HCT116 (cell line): ENCODE measurements at places on chromosomes 5 and 9. TPM values are rescaled to one million over a fixed set of nuclear protein-coding genes. Genes with fewer than 3 reads are reported as not detected.

DNA sequence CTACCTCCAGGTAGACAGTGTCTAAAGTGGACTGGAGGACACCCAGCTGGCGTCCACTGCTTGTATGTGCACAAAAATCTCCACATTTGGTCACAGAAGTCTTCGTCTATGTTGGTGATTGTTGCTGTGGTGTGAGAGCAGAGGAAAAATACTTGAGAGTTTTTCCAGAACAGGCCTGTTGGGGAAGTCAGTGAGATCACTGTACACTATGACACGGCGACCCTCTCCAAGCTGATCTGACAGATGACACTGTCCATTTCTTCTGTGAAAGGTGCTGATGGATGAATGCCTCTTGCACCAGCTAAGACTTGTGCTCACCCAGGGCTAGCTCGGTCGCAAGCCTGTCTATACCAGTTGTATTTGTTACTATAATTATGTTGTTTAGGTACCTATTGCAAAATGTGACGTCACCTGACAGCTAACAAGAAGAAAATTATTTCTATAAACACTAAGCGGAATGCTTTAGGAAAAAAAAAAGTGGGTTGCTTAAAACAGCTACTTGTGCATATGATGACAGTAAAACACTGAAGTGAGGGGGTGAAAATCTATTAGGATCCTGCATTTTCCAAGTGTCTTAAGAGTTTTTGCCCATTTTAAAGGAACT, 142.3 kb downstream of the ROR2 start:
- H3K4me3 ChIP-seq: no peak overlapping the region
- H3K4me1 ChIP-seq: no peaks in the 10 kb centered on the region
- H3K27me3 ChIP-seq: no peaks in the 10 kb centered on the region
- no peaks in the 10 kb centered on the region for H3K36me3 ChIP-seq

DNA sequence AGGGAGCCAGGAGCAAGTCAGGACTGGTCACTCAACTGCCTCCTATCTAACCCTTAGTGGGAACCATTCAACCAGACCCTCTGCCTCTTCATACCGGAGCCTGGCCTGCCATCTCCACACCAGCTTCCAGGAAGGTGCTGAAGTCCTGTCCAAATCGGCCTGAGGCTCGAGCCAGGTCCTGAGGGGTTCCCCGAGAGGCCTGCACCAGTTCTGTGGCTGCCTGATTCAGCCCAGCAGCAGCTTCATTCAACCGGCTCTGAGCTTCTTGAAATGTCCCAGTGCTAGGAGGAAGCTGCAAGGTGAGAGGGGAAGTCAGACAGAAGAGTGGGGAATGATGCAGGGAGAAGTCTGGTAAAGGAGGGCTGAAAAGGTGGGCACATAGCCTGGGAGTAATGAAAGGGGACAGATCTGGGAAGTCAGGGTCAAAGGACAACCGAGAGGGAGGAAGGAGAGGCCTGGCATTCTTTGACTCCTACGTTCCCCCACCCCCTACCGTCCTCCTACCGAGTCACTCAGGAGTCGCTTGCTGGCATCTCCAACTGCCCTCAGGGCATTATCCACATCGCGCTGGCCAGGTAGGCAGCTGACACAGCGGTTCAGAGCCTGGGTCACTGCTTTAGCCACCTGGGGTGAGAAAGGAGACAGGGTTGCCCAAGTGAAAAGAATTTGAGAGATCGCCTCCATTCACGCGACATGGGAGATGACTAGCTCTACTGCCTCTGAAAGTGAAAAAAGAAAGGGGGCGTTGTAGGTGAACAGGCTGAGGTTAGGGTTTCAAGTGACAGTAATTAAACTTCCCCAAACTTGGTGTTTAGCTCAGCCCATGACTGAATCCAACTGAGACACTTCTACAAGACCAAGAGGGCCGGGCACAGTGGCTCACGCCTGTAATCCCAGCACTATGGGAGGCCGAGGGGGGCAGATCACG, 20.2 kb downstream of the TLN1 start:
- no peaks in the 10 kb centered on the region for H3K27me3 ChIP-seq
- no peak for DNase-seq
- H3K36me3 ChIP-seq: peaks cover 64% of the 10 kb centered on the region
- H3K27ac ChIP-seq: no peak overlapping the region
- no peak overlapping the region for H3K4me3 ChIP-seq

SELENOP gene
- total RNA-seq: 11.4 TPM

GRCh38 chr5:1244976-1245375, 19.8 kb downstream of the SLC6A18 start:
- no peaks in the 10 kb centered on the region for H3K36me3 ChIP-seq
- H3K4me3 ChIP-seq: no peak overlapping the region
- H3K4me1 ChIP-seq: no peaks in the 10 kb centered on the region
- DNase-seq: no peak

DNA sequence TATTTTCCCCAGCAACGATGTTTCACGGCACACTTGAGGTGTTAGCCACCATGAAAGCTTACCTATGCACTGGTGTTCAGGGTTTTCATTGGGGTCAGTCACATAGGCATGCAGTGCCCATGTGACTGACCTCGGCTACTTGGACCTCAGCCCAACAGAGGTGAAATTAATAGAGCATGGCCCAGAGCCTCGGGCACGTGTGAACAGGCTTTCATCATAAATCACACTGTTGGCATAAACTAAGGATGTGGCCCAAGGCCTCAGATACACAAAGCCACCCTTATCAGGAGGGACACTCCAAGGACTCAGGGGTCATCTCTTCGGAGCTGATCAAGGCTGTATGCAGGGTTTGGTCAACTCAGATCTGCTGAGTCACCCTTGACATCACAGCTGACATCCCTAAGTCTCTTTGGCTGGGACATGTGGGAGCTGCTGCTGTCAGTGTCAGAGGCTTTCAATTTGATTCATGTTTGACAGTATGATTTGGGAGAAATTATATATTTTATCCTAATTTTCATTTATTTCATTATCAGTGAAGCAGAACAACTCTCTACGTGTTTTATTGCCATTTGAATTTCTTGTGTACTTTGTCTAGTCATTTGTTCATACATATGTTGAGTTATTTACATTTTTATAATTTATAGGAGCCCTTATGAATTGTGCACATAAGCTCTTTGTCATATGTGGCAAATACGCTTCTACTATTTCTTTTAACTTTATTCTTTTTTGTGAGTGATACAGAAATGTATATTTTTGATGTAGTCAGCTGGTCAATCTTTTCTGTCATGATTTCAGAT, 59.7 kb upstream of the ANKRD33B start:
- no peak overlapping the region for H3K27ac ChIP-seq
- no peaks in the 10 kb centered on the region for H3K36me3 ChIP-seq
- H3K4me3 ChIP-seq: no peak overlapping the region
- DNase-seq: no peak
- no peaks in the 10 kb centered on the region for H3K27me3 ChIP-seq

RPP25L gene
- total RNA-seq: 51.1 TPM

DNA sequence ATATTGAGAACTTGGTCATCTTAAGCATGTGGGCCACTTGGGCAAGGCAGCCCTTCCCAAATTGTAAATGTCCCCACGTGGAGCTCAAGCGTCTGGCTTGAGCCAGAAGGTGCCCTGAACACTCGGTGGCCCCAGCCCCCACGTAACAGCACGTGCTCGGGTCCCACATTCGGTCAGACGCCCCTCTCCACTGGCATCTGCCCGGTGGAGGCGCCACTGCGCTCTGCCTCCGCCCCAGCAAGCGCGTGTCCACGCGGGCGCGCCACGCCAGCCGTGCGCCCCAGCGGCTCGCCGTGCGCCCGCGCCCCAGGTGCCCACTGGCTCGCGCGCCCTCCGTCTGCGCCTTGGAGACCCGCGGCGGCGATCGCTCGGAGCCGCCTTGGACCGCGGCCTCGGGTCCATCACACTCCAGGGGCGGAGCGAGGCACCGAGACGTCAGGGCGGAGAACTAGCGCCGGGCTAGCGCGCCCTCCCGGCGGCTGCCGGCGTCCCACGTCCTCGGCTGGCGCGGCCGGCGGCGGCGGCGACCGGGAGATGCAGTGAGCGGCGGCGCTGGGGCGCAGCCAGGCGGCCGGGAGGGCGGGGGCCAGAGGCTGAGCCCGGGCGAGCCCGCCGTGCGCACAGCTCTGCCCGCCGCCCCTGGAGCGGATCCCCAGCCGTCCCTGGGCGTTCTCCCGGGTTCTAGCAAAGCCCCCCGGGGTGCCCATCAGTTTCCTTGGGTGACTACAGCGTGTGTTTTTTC, at the start of gene PALM2AKAP2:
PALM2AKAP2 (plus strand) TSS at position 488 of the 742 bp plus-strand sequence. CDS start 291 bp downstream, outside the sequence.
- no peak for DNase-seq
- no peaks in the 10 kb centered on the region for H3K4me1 ChIP-seq
- H3K4me3 ChIP-seq: no peak within 1 kb of the TSS
- no peak within 1 kb of the TSS for H3K27ac ChIP-seq
- peaks cover 63% of the 10 kb centered on the region for H3K27me3 ChIP-seq

- no peak overlapping the region for H3K27ac ChIP-seq
- no peaks in the 10 kb centered on the region for H3K4me1 ChIP-seq
- no peak overlapping the region for H3K4me3 ChIP-seq
- H3K36me3 ChIP-seq: no peaks in the 10 kb centered on the region
Observed at GRCh38 chr5:175434800-175435199, 9.2 kb downstream of the DRD1 start.

ADAMTS12 gene
- total RNA-seq: 0.05 TPM

BSPRY gene
- 22.7 TPM for total RNA-seq

- H3K27ac ChIP-seq: no peak within 1 kb of the TSS
- H3K27me3 ChIP-seq: no peaks in the 10 kb centered on the region; the same call in 1 of the 2 replicates
- no peaks in the 10 kb centered on the region for H3K36me3 ChIP-seq
- no peak within 1 kb of the TSS for H3K4me3 ChIP-seq
- H3K4me1 ChIP-seq: no peaks in the 10 kb centered on the region
Observed at GRCh38 chr5:135447298-135447929, at the start of gene DCANP1. DCANP1 (minus strand) TSS chr5:135447348; CDS start chr5:135447108, 240 bp downstream.

SURF2 gene
- total RNA-seq: 27.8 TPM

GRCh38 chr5:134139377-134139851, 24.9 kb downstream of the TCF7 start:
- no peak overlapping the region for H3K27ac ChIP-seq
- no peaks in the 10 kb centered on the region for H3K27me3 ChIP-seq
- DNase-seq: no peak
- H3K4me1 ChIP-seq: peaks cover 19% of the 10 kb centered on the region; the same call in 1 of the 2 replicates

DNA sequence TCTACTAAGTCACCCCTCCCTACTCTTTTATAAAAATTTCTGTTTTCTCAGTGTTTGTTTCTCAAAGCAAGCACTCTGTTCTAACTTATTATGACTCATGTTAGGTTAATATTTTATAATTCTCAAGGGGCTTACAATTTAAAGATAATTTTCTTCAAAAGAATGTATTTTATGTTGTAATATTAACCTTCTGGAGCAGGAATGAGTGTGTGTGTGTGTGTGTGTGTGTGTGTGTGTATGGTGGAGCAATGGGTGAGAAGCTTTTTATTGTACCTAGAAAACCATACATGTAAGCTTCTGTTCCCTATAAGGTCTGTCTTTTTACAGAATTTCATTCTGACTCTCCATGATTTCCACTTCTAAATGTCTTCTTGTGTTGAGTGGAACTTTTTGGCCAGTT, 63.0 kb downstream of the PBX3 start:
- H3K4me1 ChIP-seq: peaks cover 3% of the 10 kb centered on the region
- H3K27ac ChIP-seq: no peak overlapping the region
- H3K4me3 ChIP-seq: no peak overlapping the region
- no peak for DNase-seq
- H3K36me3 ChIP-seq: no peaks in the 10 kb centered on the region
- no peaks in the 10 kb centered on the region for H3K27me3 ChIP-seq

GRCh38 chr5:154962494-154962893, 21.6 kb downstream of the MRPL22 start:
- H3K4me3 ChIP-seq: no peak overlapping the region
- H3K4me1 ChIP-seq: no peaks in the 10 kb centered on the region
- H3K27me3 ChIP-seq: no peaks in the 10 kb centered on the region
- no peak overlapping the region for H3K27ac ChIP-seq

DNA sequence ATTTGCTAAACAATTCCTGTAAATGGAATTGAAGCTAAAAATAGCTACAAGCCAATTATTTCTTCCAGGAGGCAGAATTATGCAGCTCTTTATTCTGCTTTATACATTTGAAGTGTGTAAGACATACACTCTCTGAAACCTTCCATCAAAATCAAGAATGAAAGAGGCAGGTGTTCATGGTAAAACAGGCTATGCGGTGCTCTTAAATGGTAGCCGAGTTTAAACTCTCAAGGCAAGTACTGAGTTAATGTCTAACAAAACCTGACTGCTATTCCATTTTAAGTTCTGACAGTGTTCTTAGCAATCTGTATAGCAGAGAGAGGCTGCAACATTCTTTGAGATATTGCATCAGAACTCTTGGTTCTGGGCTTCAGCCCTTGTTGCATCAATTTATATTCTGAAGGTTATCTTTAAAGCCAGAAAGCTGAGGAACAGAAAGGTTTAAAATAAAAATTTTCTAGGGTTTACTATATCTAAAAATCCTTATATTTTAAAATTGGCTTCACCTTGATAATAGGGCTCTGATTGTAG, 248.3 kb upstream of the CCNG1 start:
- H3K4me3 ChIP-seq: no peak overlapping the region
- no peaks in the 10 kb centered on the region for H3K36me3 ChIP-seq
- no peaks in the 10 kb centered on the region for H3K4me1 ChIP-seq
- H3K27ac ChIP-seq: no peak overlapping the region
- DNase-seq: no peak

DNA sequence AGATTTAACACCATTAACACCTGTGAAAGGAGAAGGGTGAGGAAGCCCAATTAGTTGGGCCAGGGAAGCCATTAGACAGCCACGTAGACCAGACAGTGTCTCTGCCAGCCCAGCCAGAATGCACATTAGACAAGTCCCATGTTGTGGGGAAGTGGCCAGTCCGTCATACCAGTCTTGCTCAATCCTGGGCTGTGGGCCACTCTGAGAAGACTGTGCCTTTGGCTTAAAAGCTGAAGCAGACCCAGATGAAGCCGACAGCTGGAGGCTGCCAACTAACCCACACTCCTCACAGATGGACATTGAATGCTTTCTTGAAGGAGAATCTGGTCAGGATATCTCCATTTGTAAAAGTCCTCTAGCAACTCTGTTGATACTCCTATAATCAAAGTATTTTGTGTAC, 128.5 kb downstream of the CHSY3 start:
- no peaks in the 10 kb centered on the region for H3K4me1 ChIP-seq
- no peak for DNase-seq
- no peaks in the 10 kb centered on the region for H3K36me3 ChIP-seq
- no peak overlapping the region for H3K27ac ChIP-seq

RMRP gene
- 30,969 TPM for total RNA-seq

TMEM174 gene
- total RNA-seq: not detected

DMGDH gene
- 2.3 TPM for total RNA-seq

GRCh38 chr5:124176692-124177091, 569.7 kb downstream of the ZNF608 start:
- no peaks in the 10 kb centered on the region for H3K4me1 ChIP-seq
- H3K27me3 ChIP-seq: no peaks in the 10 kb centered on the region
- no peak overlapping the region for H3K27ac ChIP-seq
- no peak for DNase-seq

GRCh38 chr9:108636013-108636412, 219.8 kb downstream of the ACTL7B start:
- peak; percentile 16 for DNase-seq
- H3K4me3 ChIP-seq: no peak overlapping the region
- peaks cover 23% of the 10 kb centered on the region for H3K4me1 ChIP-seq
- H3K27me3 ChIP-seq: no peaks in the 10 kb centered on the region
- no peak overlapping the region for H3K27ac ChIP-seq
